CD4-positive, alpha-beta T cell treated with Interleukin-2 at 100 ng/mL for 4 hours (primary cell): ENCODE measurements at places on chromosomes 1 and 21.

DNA sequence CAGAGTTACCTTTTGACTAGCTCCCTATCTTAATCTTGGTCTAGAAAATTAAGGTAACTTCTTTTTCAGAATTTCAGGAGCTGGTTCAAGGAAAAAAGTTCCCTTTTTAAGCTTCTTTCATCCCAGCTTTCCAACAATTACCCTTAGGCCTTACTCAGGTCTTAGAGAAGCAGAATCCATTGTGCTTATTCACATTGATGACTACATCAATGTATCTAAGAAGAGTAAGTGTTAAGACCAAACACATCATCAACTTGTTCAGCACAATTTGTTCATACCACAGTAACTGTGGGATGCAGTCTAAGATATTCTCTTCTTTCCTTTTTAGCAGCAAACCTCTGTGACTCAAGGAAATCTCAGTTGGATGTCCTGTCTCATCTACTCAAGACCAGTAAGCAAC lies 4.1 kb downstream of the MRPL9 start:
- no peak for DNase-seq

DNA sequence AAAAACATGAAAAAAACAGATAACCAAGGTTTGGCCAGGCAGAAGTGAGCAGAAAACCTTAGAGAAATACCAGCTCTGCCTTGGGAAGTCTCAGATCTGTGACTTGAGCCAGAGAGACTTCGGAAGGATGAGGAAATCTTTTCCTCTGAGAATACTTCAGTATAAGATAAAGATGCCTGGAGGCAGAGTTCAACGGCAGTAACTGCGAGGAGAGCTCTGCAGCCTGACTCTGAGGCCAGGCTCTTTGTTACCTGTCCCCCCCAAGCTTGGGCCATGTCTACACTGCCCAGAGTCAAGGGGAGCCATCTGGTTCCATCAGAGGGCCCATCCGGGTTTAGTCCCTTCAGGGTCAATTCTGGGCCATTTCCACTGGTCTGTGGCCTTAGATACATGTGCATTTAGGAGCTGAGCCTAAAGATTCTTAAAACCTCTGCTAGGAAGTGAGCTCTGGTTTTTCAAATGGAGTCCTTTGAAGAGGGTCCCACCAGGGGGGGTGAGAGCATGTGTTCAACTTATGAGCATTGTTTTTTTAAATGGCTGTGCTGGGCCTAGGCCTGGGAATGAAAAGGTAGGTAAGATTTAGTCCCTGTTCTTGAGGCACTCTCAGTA lies 8.7 kb downstream of the KIRREL1 start:
- no peak for DNase-seq

- no peak for DNase-seq
Observed at GRCh38 chr1:205317311-205317917, 4.1 kb downstream of the NUAK2 start.

- no peak for DNase-seq
Observed at GRCh38 chr1:118116909-118117308, 68.1 kb downstream of the SPAG17 start.

DNA sequence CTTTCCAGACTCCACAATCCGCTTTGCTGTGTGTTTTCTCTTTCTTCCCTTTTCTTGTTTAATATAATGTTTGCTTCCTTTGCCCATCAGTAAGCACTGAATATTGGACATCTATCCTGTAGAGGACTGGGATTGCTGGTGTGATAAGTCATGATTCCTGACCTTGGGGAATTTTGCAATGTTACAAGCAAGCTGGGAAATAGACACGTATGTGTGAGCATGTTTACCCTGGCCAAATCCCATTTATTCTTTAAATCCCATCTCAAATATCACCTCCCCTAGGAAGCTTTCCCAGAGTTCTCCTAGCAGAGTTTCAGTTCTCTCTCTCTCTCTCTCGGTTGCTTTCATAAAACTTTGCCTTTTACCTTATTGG lies 155.3 kb downstream of the ROR1 start:
- DNase-seq, result no peak

DNA sequence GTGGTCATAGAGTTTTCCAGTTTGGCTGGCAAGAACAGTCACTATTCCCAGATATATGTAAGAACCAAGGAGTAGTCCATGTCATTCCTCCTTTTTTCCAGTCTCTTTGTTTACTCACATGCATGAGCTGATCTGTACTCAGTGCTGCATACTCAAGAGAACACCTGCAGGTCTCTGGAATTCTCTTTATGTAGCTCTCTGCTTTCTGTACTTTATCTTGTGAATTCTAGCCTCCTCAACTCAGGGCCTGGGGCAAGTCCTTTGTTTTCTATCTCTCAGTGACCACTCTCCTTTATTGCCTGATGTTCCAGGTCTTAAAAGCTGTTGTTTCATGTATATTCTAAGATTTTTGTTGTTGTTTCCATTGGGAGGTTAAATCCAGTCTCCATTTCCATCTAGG lies 478.9 kb downstream of the DPYD start:
- DNase-seq, result no peak

GRCh38 chr1:8367571-8368194 lies 49.8 kb downstream of the SLC45A1 start:
- DNase-seq, result no peak

- no peak for DNase-seq
Observed at GRCh38 chr1:22317231-22317919, 134.3 kb upstream of the ZBTB40 start.

GRCh38 chr1:186236921-186237320 lies 138.1 kb downstream of the TPR start:
- DNase-seq, result no peak

- DNase-seq, result no peak
Observed at GRCh38 chr1:236304682-236305081, 22.9 kb upstream of the ERO1B start.

- DNase-seq, result no peak
Observed at GRCh38 chr1:3164671-3165070, 95.7 kb downstream of the PRDM16 start.

GRCh38 chr1:48916130-48917069 lies 139.7 kb upstream of the BEND5 start:
- no peak for DNase-seq

DNA sequence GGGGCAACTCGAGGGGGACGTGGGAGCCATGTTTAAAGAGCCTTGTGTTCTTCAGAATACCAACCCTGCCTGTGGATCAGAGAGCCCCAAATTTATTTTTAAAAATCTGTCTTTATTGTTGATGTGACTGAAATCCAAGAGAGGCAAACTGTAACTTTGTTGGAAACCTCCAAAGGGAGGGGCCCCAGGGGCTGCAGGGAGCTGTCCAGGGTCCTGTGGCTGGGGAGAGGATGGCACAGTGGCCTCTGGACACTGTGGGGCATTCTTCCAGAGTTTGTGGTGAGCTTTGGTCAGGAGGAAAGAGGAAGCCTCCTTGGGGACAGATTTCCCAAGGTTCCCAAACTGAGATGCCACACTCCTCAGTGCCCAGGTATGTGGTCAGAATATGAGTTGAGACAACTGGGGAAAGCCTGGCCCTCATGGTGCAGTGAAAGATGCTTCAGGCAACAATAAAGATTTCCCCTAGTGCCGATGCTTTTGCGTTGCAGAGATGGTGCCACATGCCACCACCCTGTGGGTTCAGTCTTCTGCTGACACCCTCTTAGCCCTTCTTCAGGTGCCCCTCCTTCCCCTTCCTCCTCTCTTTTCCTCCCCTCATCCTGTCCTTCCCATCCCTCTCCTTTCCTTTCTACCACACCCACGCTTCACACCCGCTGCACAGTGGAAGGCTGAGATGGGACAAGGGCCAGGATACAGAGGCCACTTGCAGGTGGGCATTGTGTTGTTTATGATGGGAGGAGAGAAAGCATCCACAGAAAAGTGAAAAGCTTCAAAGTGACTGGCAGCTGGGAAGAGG lies 122.1 kb downstream of the UCK2 start:
- no peak for DNase-seq

- no peak for DNase-seq
Observed at GRCh38 chr1:200317236-200317635, 92.6 kb downstream of the ZNF281 start.

GRCh38 chr1:18245647-18246046 lies 138.0 kb downstream of the IGSF21 start:
- DNase-seq, result no peak

- no peak for DNase-seq
Observed at GRCh38 chr1:154334079-154335024, 9.0 kb downstream of the ATP8B2 start.

DNA sequence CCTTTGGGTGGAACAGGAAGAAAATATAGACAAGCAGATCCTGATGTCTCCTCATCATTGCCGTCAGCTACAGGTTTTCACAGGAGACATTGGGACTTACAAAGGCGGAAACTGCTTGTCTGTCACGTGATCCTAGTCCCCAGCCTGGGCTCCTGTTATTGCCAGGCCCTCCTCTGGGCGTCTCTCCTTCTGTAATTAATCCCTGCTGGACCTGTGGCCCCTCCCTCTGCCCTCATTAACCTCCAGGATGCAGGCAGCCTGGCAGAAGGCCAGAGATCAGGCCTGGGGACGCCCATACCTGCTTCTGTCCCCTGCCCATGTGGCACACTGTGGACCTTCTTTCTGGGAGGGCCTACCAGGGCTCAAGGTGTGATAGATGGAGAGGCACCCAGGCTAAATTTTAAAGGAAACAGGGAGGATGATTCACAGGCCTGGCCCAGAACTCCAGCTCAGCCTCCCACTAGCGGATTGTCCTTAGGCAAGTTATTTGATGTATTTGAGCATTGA lies 2.4 kb downstream of the S100A5 start:
- no peak for DNase-seq

GRCh38 chr1:173867753-173868265 lies at the start of gene GAS5:
Gene GAS5, minus strand, starts transcription at chr1:173867989.
- DNase-seq, result peak; percentile 100

- DNase-seq, result no peak
Observed at GRCh38 chr1:39800471-39800835, 11.8 kb upstream of the BMP8B start.

DNA sequence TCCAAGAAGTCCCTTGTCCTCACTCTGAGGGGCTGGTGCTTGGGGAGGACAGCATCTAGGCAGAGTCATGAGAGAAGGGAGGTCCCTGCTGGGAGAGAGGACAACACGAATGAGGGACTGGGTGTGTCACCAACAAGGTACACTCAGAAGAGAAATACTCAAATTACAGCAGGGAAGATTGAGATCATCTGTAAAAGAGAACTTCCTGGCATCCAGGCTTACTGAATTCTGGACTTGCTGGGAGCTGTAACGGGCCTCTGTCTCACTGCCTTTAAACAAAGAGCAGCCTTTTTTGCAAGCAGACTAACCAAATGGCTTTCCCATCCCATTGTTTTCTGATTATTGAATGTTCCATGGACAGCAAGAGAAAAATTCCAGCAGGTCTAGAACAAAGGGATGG lies 195.7 kb upstream of the RAB4A start:
- no peak for DNase-seq

- DNase-seq, result no peak
Observed at GRCh38 chr1:154661110-154661509, 53.1 kb upstream of the ADAR start.

- no peak for DNase-seq
Observed at GRCh38 chr1:227136210-227136820, 182.0 kb downstream of the CDC42BPA start.

DNA sequence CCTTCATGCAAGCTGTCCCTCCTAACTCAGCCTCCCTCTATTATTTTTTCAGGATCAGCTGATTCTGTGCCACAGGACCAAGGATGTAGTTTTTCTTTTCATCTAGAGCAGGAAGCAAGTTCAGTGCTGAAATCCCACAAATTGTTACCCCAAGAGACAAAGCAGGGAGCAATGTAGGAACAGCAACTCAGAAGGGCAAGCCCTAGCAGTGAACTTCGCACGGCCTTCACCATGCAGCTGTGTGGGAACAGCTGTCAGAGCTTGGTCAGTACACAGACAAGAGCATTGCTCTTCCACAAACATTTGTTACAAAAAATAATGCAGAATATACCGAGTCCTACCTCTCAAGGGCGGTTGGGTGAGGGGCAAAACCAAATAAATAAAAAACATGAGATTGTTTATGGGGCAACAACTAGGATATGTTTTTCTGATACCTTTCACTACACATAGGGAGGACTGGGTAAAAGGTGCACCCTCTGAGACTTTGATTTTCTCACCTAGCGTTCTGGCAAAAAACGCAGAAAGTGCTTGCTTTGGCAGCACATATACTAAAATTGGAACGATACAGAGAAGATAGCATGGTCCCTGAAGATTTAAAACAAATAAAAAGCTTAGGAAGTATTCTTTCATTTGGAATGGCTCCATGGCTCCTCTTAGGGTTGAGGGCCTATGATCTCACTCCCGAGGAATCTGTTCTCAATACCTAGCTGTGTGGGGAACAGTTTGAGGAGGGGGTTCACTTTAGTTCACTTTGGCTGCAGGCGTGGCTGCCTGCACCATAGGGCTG lies 37.1 kb upstream of the ANGPTL7 start:
- no peak for DNase-seq

GRCh38 chr1:22741118-22741517 lies 30.5 kb downstream of the EPHB2 start:
- DNase-seq, result no peak

- no peak for DNase-seq
Observed at GRCh38 chr1:182600036-182600713, 4.0 kb downstream of the RGS16 start.

- DNase-seq, result peak; percentile 60
Observed at GRCh38 chr1:93061895-93062792, 16.9 kb upstream of the MTF2 start.

- no peak for DNase-seq
Observed at GRCh38 chr1:116405241-116406135, 32.4 kb downstream of the ATP1A1 start.

- DNase-seq, result no peak
Observed at GRCh38 chr1:52876843-52877242, 34.3 kb downstream of the ZYG11A start.

DNA sequence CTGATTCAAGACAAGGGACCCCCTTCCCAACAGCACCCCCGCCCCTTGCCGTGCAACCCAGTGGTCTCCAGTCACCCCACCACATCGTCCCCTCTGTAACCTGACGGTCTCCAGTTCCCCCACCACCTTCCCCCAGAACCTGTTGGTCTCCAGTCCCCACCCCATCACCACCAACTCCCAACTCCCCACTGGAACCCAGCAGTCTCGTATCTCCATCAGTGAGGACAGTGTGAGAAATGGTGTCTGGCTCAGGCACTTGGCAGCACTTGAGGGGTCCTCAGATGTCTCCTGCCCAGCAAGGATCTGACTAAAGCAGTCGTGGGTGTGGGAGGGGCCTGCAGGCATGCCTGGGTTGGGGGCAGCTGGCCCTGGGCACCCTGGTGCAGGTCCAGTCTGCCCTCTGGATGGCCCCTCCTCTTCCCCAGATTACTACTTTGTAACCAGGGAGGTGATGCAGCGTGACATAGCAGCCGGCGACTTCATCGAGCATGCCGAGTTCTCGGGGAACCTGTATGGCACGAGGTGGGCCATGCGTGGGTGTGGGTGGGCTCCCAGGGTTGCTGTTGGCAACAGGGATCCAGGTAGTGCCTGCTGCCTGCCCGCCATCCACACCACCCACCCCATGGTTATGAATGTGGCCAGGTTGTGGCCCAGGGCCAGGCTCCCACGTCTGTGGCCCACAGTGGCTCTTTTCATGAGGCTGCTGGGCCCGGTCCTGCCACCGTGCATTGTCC lies 3.1 kb upstream of the GJC2 start:
- no peak for DNase-seq
